ENCODE measurements at places on chromosomes 7 and 10. TPM values are rescaled to one million over a fixed set of nuclear protein-coding genes. Genes with fewer than 3 reads are reported as not detected.

Gene ZPBP
- not detected for total RNA-seq

Gene HOXA3
- total RNA-seq, result 50.5 TPM

Gene SLC18A2
- not detected for total RNA-seq

- H3K36me3 ChIP-seq, result 0 out of 2 replicates have a peak, but pooled peaks cover 5% of the 10 kb centered on the region
- H3K27me3 ChIP-seq, result no peaks in the 10 kb centered on the region
- no peak overlapping the region for H3K27ac ChIP-seq
- no peak overlapping the region for H3K4me3 ChIP-seq
- no peak for DNase-seq
- no peaks in the 10 kb centered on the region for H3K4me1 ChIP-seq
Observed at GRCh38 chr7:29922921-29923700, 66.5 kb downstream of the SCRN1 start.

DNA sequence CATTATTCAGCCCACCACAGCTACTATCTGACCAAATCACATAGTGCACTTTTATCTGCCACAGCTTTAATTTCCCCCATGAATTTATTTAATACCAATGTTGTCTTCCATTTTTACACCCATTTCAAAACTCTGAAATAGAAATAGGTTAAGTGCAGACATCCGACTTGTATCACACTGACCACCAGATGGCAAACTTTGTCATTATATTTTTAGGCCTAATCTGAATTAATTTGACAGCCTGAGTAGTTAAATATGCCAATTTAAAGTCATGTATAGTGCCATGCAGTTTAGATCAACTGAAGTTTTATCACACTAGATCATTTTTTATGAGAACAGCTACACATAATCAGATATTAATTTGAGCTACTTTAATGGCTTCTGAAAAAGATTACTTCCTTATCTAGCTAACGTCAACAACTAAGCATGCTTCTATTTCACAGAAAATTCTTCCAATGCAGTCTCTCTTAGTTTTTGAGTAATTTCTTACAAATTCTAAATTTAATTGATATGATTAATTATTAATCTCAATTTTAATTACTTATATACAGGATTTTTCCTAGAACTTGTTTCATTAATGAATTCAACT lies 566.4 kb downstream of the GFRA1 start:
- H3K27ac ChIP-seq, result no peak overlapping the region
- no peaks in the 10 kb centered on the region for H3K4me1 ChIP-seq
- no peaks in the 10 kb centered on the region for H3K36me3 ChIP-seq
- no peak for DNase-seq
- H3K27me3 ChIP-seq, result no peaks in the 10 kb centered on the region

DNA sequence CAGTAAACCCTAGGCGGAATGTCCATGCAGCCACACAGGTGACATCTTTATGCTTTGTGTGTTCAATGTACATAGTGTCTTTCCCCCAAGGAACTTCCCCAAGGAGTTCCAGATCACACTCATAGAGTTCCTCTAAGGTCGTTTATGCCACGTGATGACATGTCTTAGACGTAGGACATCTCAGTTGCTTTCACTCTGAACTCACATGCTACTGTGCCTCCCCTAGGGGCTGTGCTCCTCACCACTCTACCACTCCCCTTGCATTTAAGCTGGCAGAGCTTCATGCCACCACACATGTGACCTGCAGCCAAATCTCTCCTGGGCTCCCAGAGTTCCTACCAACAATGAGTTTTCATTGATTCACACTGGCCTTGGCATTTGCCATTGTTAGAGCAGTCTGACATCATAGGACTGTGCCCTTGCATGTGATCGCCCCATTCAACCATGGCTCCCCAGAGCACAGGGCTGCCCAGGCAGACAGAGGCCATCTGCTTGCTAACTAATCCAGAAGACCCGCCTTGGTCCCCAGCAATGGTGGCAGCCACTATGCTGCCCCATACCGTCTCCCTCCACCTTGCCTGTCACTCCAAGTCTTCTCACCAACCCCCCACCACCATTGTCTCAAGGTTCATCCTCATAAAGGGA lies 95.3 kb upstream of the MACROH2A2 start:
- no peaks in the 10 kb centered on the region for H3K4me1 ChIP-seq
- no peak overlapping the region for H3K4me3 ChIP-seq
- DNase-seq, result no peak
- no peaks in the 10 kb centered on the region for H3K27me3 ChIP-seq
- no peaks in the 10 kb centered on the region for H3K36me3 ChIP-seq

DNA sequence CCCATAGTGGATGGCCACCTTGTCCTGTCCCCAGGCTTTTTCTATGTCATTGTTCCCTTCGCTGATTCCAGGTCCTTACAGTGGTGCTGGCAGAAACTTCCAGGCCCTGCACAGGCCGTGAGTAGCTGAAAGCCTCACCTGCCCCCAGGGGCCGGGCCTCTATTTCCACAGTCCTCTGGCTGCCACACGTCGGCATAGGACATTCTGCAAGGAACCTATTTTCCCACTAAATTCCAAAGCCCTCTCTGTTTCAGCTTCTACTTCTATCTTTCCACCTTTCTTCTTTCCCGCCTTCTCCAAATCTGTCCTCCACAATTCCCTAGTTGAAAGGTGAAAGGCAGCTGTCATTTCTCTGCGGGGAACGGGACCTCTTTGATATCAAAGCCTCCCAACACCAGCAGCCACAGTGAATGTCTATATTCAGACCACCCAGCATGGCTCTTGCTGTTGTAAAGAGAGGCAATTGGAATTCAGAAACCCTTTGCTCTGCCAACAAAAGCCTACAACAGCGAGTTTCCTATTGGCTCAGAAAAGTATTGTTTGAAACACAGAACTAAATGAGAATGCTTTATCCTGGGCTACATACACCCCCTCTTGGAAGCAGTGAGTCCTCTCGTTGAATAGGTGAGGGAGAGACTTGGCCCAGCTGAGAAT lies 607.7 kb downstream of the GALNT17 start:
- DNase-seq, result no peak
- no peak overlapping the region for H3K4me3 ChIP-seq
- H3K27ac ChIP-seq, result no peak overlapping the region
- no peaks in the 10 kb centered on the region for H3K36me3 ChIP-seq

- no peaks in the 10 kb centered on the region for H3K4me1 ChIP-seq
- DNase-seq, result no peak
- no peak overlapping the region for H3K27ac ChIP-seq
- no peak overlapping the region for H3K4me3 ChIP-seq
Observed at GRCh38 chr10:98655492-98655891, 208.8 kb upstream of the HPS1 start.

DNA sequence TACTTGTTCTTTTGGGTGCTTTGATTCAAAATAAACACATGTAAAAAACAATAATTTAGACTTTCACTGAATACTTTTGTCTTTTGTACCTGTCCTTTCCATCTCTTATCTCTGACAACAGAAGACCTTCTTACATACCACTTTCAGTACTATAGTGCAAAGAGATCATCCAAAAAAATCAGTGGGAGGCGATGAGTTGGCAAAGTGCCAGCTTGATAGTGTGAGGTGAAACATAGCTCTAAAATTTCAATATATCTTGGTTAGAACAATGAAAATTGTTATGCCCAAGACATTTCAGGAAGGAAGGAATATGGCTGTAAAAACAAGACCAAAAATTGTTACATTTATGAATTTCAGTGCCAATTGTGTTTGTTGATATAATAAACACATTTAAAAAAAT lies 390.2 kb upstream of the COBL start:
- no peaks in the 10 kb centered on the region for H3K4me1 ChIP-seq
- no peak for DNase-seq
- H3K4me3 ChIP-seq, result no peak overlapping the region
